ENCODE measurements at places on chromosomes 13 and 19. TPM values are rescaled to one million over a fixed set of nuclear protein-coding genes. Genes with fewer than 3 reads are reported as not detected.

- DNase-seq, result no peak
Measured at GRCh38 chr19:870963-871401, 11.5 kb downstream of the CFD start.

Gene TJP3
- 0.57 TPM for total RNA-seq

DNA sequence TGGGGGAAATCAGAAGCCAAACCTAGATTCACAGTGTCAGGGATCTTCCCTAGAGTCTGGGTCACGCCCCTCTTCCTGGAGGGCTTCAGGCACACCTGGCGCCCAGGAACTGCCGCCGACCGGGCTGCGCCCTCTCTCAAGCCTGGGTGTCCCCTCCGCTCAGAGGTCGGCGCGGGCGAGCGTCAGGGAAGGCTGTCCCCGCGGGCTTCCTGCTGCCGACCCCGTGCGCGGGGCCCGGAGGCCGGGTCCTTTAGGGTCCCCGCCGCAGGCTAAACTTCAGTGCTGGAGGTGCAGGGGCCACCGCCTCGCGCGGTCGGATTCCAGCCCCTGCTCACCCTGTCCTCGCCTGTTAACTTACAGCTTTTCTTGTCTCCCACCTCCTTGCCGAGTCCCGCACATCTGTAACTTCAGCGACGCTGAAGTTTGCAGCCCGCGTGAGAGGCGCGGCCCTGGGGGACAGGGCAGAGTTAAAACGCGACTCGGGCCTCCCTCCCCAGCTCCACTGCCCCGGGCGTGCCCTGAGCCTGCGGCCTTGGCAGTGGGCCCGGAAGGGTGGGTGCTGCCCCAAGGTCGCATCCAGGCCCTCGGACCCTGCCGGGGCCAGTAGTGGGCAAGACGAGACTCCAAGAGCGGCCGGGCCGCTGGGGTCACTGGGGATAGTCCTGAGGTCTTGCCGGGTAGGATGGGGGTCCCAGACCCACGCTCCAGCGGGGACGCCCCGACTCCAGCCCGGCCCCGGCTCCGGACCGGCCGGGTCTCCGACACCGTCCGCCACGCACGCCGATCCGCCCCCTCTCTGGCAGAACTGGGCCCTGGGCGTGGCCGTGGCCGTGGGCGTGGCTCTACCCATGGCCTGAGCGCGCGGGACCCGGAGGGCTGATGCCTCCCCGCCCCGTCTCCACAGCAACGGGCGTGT lies 95.6 kb upstream of the ZNF98 start:
- no peak for DNase-seq

GRCh38 chr19:47075941-47076340 lies 27.5 kb upstream of the TMEM160 start:
- no peak for DNase-seq

DNA sequence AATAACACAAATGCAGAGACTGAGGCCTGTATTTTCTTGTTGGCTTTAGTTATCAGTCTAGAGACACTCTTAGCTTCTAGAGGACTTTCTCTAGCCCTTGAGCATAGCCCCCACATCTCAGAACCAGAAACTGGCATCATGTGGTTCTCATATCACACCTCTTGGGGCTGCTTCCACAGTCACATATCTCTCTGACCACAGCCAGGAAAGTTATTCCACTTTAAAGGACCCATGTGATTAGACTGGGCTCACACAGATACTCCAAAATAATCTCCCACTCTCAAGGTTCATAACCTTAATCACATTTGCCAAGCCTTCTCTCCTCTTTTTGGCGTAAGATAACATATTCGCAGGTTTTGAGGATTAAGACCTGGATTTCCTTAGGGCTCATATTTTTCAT lies 846.9 kb upstream of the MIR17HG start:
- DNase-seq, result no peak

Gene ZNF541
- not detected for total RNA-seq

GRCh38 chr13:42891591-42891990 lies 100.5 kb downstream of the EPSTI1 start:
- no peak for DNase-seq

Gene PPM1N
- total RNA-seq, result 3.6 TPM

- DNase-seq, result no peak
Measured at GRCh38 chr19:44807162-44807561, 1.7 kb upstream of the BCAM start.

- DNase-seq, result no peak
Measured at GRCh38 chr19:42277821-42278451, 8.9 kb downstream of the CIC start.

GRCh38 chr19:47045867-47046470 lies 2.5 kb downstream of the TMEM160 start:
- DNase-seq, result no peak

Gene PRR12
- total RNA-seq, result 45.7 TPM

Gene BRD4
- 111 TPM for total RNA-seq

Gene ZNF582
- 3.4 TPM for total RNA-seq

GRCh38 chr19:16084067-16084685 lies 7.9 kb downstream of the TPM4 start:
- DNase-seq, result no peak

Gene CCDC70
- not detected for total RNA-seq

DNA sequence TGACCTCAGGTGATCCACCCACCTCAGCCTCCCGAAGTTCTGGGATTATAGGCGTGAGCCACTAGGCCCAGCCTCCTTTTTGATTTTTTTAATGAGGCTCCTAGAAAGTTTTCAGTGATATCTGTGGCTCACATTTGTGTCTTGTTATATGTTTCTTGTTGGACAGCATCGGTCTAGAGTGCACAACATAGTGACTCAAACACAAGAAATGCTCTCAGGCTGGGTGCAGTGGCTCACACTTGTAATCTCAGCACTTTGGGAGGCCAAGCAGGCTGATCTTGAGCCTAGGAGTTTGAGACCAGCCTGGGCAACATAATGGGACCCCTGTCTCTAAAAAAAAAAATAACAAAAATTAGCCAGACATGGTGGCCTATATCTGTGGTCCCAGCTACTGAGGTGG lies 8.2 kb downstream of the PHF11 start:
- no peak for DNase-seq

- no peak for DNase-seq
Measured at GRCh38 chr19:48713041-48713863, 6.3 kb downstream of the MAMSTR start.

- DNase-seq, result no peak
Measured at GRCh38 chr13:49271264-49271663, 23.5 kb downstream of the CDADC1 start.

GRCh38 chr19:56350416-56351045 lies 35.9 kb upstream of the ZSCAN5A start:
- DNase-seq, result no peak

Gene HIPK4
- total RNA-seq, result not detected

- no peak for DNase-seq
Measured at GRCh38 chr13:76307142-76307541, 579.1 kb downstream of the KCTD12 start.

DNA sequence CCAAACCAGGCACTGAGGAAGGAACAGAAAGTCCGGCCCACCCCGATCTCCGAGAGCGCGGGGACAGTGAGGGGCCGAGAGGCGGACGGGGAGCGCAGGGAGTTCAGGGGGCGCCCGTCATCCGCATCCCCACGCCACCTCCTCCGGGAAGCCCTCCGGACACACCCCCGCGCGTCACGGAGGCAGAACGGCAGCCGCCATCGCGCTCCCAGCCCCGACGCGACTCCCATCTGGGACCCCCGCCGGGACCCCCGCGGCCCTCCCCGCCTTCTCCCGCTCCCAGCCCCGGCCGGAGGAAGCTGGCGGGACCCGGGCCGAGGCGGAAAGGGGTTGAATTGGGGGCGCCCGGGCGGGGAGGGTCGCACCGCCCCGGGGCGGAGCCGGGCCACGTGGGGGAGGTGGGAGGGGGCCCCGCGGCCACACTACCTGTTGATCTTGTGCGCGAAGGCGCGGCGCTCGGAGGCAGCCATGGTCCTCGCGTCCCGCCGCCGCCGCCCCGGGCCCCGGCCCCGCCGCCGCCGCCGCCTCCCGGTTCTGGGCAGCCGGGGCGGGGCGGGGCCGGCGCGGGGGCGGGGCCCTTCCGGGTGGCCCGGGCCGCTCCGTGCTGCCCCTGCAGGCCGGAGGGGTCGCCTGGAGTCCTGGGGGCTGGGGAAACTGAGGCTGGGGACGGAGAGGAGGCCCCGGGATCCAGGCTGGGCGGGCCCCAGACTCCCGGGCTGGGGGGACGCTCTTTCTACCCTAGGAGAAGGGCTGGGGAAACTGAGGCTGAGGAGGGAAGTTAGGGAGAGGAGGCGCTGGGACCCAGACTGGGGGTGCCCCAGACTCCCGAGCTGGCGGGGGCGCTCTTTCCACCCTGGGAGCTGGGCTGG lies at the start of gene DOCK6:
Gene DOCK6 (minus strand): TSS at position 554 of the 869 bp plus-strand sequence. CDS start 84 bp downstream, at position 470.
- DNase-seq, result no peak

Gene KIR2DL3
- 14.6 TPM for total RNA-seq

Gene PNMA8C
- not detected for total RNA-seq

DNA sequence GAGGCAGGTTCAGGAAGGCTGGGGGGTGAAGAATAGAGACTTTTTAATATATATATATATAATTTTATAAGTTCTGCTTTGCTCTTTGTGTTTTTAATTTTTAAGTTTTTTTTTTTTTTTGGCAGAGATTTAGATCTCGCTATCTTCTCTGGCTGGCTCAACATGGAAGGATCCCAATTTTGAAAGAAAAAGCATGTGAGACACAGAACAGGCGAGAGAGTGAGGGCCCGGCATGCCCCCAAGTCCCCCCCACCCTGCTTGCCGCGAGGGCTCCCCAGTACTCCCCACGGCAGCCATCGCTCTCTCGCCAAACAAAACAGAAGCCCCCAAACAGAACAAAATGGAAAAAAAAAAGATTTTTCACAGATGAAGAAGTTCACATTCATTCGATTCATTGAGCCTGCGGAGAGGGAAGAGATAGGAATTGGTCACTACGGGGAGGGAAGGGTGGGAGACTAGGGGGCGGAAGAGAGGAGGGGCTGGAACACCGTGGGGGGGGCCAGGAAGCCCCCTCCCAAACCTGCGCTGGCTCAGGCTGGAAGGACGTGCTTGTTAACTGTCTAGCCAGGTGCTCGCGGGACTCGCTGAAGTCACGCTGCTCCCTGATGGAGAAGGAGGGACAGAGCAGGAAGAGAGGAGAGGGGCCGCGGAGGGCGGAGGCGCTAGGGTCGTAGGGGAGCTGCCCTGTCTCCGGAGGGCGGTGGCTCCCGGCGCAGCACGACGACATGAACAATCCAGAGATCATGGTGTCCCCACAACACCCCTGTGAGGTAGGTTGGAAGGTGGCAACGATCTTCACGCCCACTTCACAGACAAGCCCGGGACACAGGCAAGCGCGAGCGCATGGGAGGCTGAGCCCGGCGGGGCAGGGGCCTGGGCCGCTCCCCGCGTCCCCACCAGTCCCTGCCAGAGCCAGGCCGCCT lies 10.6 kb downstream of the KHSRP start:
- no peak for DNase-seq

Gene FGF21
- not detected for total RNA-seq

Gene CACNA1A
- total RNA-seq, result 0.86 TPM

Gene FLT3
- not detected for total RNA-seq

GRCh38 chr13:78370231-78370630 lies 233.1 kb downstream of the POU4F1 start:
- DNase-seq, result no peak

DNA sequence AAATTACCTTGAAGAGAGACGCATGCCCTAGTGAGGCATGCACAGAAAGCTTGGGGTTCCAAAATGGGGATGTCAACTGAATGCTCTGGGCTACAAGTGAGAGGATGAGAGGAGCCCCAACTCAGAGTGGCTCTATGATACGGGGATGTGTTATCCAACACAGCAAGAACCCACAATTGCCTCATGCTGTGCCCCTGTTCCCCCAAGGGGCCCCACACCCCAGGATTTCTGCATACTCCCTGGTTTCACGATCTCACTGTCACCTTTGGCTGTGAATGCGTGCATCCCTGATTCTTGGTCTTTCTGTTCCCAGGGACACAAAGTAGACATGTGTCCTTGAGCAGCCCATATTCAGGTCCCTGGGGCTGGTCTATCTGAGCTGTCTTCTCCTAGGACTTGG lies 29.3 kb downstream of the WDR88 start:
- no peak for DNase-seq

Gene METTL21C
- not detected for total RNA-seq

GRCh38 chr13:33911521-33911920 lies 93.6 kb downstream of the RFC3 start:
- DNase-seq, result no peak

Data from natural killer cell treated with Interleukin-12 subunit alpha and Interleukin-12 subunit beta and Interleukin-15 and Interleukin-18, amount 100 ng/mL, for 72 hours (primary cell).